ENCODE measurements at places on chromosomes 1 and 21.

DNA sequence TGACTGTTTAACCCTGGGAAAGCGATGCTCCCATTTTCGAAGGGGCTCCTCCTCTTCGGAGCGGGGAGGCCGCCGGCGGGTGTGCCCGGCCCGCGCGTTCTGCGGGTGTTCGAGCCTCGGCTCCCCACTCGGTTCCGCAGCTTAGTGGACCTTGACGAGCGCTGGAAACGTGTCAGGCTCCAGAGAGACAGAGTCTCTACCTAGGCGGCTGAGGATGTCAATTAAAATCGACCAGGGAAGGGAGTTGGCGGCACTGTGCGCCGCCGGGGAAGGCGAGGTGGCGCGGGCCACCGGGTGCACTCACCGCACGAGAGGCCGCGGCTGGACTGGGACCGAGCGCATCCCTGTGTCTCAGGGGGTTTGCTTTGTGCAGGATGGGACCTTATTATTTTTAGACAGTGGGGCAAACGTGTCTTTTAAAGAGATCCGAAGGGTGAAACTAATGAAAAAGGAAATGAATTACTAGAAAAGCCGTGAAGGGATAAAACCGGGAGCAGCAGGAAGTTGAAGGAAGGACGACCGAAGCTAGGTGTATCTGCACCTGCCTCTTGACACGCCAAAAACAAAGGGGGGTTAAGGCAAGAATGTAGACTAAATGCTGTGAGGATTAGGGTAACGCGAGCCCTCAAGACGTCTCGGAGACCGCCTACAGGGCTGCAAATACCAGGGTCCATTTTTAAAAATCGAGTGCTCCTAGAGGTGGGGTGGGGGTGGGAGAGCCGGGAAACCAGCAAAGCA lies 5.6 kb downstream of the LHX4 start:
- no peak for DNase-seq

DNA sequence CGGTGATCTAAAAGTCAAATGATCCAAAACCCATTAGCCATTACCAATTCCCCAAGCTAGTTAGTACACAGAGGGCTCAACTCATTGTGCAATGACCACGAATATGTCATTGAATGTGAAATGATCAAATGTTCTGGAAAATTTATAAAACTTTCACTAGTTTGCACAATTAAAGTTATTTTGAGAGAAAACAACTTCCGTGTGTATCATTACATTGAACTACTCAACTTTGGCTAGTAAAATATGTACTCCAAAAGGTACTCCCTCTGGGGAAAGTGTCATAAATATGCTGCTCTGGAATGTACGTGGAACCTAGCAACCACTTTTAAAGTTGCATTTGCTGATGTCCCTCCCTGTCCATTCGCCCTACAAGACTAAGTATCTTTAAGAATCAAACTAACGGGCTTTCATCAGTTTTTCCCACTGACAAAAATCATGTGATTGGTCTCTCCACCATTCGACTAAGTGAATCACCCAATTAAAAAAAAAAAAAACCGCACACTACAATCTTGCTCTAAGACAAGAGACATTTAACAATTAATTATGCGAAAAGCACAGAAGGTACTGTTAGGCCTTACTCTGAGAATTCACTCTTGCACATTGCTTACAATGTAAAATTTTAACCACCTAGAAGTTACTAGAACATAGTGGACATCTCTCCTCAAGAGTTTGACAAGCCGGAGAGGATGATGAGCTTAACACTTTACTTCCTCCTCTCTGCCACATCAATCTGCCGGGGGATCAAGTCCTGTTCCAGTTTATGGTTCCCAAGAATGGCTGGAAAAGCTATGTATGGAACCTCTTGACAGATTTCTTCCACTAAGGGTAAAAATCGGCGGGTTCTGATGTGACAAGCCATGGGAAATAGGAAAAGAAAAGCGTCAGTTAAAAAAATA lies 1.2 kb downstream of the ACBD3 start:
- DNase-seq = no peak

GRCh38 chr1:94050254-94050653 lies 70.7 kb downstream of the ABCA4 start:
- DNase-seq = no peak

- no peak for DNase-seq
Measured at GRCh38 chr1:32498751-32499150, 33.9 kb downstream of the ZBTB8B start.

DNA sequence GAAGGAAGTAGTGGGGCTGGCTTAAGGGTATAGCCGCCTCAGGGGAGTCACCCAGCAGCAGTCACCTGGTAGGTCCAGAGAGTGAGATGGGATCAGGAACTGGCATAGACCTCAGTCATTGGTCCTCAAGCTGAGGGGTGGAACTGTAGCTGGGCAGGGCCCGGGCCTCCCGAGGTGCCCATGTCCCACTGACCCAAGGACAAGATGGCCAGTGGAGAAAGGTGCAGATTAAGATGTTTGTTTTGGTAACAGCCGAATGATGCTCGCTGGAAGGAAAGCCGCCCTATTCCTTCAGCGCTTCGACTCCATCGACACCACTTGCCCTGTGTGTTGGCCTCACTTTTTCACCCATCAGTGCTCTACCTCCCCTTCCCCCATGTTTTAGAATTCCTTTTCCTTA lies 16.4 kb downstream of the COL9A2 start:
- DNase-seq = no peak

GRCh38 chr1:159012495-159012894 lies 2.8 kb downstream of the IFI16 start:
- DNase-seq = no peak

- no peak for DNase-seq
Measured at GRCh38 chr1:59520194-59520593, 223.3 kb downstream of the FGGY start.

DNA sequence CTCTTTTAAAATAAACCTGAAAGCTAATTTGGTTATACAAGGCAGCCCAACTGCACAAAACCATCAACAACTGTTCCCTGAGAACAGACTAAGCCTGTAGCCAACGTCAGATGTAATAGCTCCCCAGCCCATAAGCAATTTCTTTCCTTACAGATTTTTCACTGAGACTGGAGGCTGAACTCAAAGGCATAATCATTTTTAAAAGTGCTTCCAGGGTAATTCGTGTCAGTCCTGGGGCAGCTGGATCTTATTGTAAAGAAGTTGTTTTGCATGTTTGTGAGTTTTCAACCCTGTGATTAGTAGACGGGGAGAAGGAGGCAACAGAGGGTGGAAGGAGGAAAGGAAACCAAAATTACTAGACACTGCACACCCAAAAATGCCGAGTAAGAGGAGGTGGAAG lies 3.2 kb downstream of the DPT start:
- no peak for DNase-seq

DNA sequence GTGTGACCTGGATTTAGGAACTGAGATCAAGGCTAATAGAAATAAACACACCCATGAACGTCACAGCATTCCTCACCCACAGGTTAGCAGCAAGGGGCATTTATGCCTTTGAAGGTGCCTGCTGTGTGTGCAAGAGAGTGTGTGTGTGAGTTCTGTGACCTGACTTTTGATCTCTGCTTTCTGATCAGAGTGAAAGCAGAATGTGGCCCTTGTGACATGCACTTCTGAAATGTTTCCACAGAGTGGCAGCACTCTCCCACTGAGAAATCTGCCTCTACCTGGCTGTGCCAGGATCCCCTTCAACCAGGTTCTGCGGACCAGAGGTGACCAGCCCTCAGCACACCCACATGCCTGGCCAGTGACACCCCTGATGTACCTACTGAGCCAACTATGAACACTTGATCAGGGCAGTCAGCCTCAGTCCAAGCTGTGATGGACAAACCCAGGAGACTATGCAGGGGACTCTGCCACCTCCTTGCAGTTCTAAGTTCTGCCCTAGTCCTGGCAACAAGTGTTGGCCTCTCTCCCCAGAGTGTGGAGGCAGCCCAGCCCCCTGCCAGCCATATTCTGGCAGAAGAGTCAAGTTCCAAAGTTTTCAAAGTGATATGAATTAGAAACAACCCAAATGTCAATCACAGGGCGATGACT lies 41.0 kb downstream of the RXRG start:
- DNase-seq = no peak

- DNase-seq = no peak
Measured at GRCh38 chr1:216643176-216643575, 80.1 kb downstream of the ESRRG start.

- DNase-seq = no peak
Measured at GRCh38 chr1:32394890-32395432, 720 bp upstream of the BSDC1 start.

GRCh38 chr21:31545036-31545435 lies 114.5 kb upstream of the SOD1 start:
- DNase-seq = no peak

Data from activated T-cell treated with anti-CD3 and anti-CD28 coated beads for 24 hours (primary cell).